ENCODE measurements at places on chromosomes 16 and 17. TPM values are rescaled to one million over a fixed set of nuclear protein-coding genes. Genes with fewer than 3 reads are reported as not detected.
A peak's percentile ranks its signal among the peaks of the same experiment; 100 is the strongest.

ERN2 gene
- not detected for total RNA-seq

PHB1 gene
- total RNA-seq = 350 TPM

SLC25A19 gene
- 67.8 TPM for total RNA-seq

DNA sequence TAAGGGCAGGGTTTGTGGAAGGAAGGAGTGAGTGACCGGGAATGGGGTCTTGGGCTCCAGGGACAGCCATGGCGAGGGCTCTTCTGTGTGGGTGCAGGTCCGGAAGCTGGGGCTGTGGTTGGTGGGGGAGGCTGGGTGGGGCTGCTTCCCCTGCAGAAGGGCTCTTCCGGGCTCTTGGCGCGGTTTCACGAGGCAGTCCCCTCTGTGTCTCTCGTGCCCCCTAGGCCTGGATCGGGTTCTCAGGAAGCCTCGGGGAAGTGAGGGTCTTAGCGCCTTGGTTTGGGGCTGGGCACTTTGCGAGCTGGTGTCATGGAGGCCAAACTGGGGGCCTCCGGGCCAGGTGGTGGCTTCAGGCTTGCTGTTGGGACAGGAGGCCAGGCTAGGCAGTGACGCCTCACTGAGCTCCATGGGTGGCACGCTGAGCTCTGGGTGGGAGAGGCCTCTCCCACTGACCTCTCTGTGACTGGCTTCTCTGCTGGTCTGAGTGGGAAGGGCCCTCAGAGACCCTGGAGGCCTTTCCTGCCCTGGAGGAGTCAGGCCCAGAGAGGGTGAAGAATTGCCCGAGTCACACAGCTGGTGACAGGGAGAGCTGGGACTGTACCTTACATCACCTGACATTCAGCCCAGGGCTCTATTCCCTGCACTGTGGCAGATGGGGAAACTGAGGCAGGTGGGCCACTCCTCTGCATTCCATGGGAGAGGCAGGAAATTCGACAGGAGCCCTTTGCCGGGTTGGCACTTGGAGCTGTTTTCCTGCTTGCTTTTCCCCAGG, 8.2 kb downstream of the ADCY7 start:
- DNase-seq = peak; percentile 66

Data from activated CD4-positive, alpha-beta T cell treated with anti-CD3 and anti-CD28 coated beads for 36 hours (primary cell).